GM18507 (cell line): ENCODE measurements at places on chromosomes 4 and X.

GRCh38 chr4:165294907-165295306 is 32.6 kb upstream of the MSMO1 start:
- no peak for DNase-seq

DNA sequence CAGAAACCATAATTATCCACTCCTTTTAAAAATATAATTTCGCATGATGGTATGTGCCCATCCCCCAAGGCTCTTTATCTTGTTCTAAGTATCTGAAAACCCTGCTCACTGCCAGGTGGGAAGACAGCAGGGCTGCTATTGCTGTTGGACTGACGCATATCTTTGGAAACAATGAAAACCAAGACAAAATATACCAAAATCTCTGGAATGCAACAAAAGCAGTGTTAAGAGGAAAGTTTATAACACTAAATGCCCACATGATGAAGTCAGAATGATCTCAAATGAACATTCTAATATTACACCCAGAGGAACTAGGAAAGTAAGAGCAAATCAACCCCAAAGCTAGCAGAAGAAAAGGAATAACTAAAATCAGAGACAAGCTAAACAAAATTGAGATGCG is 162.0 kb downstream of the FAM47B start:
- DNase-seq = no peak

DNA sequence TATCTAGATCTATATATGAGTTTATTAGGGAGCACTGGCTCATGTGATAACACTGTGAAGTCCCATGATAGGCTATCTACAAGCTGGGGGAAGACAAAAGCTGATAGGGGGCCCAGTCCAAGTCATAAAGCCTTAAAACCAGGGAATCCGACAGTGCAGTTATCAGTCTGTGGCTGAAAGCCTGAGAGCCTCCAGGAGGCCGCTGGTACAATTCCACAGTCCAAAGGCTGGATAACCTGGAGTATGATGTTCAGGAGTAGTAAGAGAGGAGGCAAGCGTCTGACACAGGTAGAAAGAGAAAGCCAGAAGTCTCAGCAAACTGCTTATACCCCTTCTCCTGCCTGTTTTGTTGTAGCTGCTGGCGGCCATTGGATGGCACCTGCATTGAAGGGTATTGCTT is 177.6 kb upstream of the SPRY1 start:
- no peak for DNase-seq

GRCh38 chr4:38983787-38984598 is 48.2 kb downstream of the TMEM156 start:
- DNase-seq = no peak

- no peak for DNase-seq
Measured at GRCh38 chr4:55733932-55734331, 85.7 kb upstream of the EXOC1L start.

DNA sequence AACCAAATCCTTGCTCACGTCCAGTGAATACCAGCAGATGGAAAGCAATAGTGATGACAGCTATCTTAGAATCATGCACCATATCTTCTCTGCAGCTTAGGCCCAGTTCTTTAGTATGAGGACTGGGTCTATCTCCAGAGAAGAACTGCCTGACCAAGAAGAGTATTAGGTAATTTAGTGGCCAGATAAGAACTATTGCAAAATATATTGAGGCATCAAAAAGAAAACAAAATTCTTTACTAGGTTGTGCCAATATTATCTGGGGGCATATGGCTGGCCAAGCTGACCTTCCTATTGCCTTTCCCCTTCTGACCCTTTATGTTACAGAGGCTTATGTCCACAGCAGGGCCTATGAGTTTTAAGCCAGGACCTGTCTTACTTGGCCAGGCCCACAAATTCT is 91.2 kb downstream of the RLIM start:
- no peak for DNase-seq

DNA sequence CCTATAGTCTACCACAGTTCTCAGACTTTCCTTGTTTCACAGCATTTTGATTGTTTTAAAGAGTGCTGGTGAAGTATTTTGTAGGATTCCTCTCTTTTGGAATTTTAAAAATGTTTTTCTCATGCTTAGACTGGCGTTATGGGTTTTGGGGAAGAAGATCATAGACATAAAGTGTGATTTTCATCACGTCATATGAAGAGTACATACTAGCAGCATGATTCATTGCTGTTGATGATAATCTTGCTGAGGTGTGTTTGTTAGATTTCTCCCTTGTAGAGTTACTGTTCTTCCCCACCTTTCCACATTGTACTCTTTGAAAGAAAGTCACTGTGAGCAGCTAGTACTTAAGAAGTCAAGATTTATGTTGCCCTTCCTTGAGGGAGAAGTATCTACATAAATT is 396.1 kb upstream of the GNPDA2 start:
- DNase-seq = no peak
